ENCODE measurements at places on chromosomes 5 and 9.

GRCh38 chr5:91128604-91129003 lies 254.5 kb downstream of the ARRDC3 start:
- DNase-seq, result no peak

DNA sequence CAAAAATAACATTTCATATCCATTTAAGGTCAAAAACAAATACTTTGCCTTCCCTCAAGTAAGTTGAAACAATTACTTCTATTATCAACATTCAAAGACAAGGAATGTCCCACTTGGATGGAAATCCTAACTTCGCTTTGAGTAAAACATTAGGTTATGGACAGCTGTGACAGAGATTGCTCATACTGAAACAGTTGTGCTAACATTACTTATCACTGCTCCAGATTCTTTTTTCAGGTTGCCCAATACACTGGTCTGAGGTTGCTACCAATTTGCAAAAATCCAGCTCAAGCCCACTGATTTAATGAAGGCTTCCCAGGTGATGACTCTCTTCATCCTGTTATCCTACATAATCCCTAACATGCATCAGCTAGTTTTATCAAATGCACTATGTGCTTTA lies 98.3 kb downstream of the UBAP2 start:
- no peak for DNase-seq

GRCh38 chr9:71146511-71146910 lies 25.1 kb upstream of the TRPM3 start:
- no peak for DNase-seq

DNA sequence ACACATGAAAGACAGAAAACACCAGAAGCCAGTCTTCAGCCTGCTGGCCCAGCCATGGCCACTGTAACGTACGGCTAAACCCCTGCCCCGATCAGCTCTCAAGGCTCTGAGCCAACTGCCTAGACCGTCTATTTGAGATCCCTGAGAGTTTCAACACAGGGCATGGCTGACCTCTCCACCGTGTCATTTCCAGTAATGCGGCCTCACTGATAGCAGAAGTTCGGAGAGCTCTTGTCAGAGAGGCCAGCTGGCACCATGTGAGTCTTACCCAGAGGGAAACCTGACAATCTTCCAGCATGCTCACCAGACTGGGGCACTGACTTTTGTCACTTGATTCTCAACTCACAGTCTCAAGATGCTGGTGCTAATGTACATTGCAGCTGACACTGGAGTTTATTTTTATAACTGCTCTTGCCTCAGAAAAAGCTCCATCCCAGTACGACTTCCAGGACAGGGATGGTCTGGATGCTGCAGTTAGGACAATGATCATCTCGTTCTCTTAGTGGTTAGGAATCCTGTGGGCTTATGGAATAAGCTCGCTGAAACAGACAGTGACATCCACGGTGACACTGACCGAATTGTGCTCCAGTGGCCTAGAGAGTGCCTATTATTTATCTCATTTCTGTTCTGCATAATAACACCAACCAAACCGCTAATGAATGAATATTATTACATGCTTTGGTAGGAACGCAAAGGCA lies 372.7 kb downstream of the ICE1 start:
- DNase-seq, result no peak

DNA sequence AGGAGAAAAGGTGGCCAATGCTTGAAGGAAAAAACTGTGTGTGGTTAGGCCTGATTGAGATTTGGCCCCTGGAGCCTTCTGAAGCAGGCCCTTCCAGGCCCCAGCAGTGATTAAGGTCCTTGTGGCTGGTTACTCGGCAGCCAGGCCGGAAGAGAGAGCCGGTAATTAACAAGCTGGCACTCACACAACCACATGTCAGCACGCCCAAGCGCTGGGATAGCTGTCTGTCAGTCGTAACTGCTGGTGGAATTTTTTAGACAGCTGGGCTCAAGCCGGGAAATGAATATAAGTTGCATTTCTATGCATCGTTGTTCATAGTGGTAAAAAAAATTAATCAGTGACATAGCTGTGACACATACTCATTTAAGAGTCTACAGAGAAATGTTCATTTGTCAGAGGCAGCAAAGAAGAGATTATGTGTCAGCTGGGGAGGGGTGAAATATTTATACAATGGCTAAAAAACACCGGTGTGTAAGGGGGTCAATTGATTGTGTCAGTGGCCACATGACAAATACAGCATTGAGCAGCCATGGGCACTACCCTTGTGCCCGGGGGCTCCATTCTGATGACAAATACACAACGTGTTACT lies 13.7 kb upstream of the ARAP3 start:
- no peak for DNase-seq

GRCh38 chr5:132420706-132421272 lies 51.3 kb downstream of the SLC22A5 start:
- DNase-seq, result no peak

- no peak for DNase-seq
Measured at GRCh38 chr5:67770431-67771025, 445.0 kb upstream of the PIK3R1 start.

- DNase-seq, result no peak
Measured at GRCh38 chr9:137916540-137916939, 39.0 kb downstream of the CACNA1B start.

GRCh38 chr9:96382839-96383164 lies 709 bp downstream of the SLC35D2 start:
- no peak for DNase-seq

- DNase-seq, result no peak
Measured at GRCh38 chr5:134437340-134437846, 25.7 kb upstream of the CDKN2AIPNL start.
